ENCODE measurements at places on chromosomes 7 and 10. TPM values are rescaled to one million over a fixed set of nuclear protein-coding genes. Genes with fewer than 3 reads are reported as not detected.

DNA sequence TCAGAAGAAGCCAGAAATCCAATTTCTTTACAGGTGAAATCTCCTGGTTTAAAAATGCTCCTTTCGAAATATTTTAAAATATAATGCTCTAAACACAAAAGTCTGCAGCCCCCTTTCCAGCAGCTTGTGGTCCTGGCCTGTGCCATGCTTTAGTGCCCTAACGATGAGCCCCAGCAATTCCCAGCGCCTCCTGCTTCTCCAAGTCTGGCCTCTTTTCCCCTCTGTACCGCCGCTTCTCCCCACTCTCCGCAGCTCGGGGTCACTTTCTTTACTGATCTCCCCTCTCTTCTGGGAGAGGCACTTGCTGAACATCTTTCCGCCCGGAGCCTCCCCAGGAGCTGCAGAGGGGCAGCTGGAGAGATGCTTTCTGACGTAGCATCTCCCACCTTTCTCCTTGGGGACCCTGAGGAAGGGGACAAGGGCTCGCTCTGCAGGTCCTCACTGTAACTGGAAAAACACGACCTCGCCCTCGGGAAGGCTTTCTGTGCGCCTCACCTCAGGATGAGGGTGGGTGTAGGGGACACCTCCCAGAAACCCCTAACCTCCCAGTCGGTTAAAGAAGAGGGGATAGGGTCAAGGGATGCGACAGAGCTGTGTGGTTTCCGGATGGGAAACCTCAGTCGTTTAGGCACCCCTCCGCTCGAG lies 565 bp upstream of the INA start:
- no peak for DNase-seq

DNA sequence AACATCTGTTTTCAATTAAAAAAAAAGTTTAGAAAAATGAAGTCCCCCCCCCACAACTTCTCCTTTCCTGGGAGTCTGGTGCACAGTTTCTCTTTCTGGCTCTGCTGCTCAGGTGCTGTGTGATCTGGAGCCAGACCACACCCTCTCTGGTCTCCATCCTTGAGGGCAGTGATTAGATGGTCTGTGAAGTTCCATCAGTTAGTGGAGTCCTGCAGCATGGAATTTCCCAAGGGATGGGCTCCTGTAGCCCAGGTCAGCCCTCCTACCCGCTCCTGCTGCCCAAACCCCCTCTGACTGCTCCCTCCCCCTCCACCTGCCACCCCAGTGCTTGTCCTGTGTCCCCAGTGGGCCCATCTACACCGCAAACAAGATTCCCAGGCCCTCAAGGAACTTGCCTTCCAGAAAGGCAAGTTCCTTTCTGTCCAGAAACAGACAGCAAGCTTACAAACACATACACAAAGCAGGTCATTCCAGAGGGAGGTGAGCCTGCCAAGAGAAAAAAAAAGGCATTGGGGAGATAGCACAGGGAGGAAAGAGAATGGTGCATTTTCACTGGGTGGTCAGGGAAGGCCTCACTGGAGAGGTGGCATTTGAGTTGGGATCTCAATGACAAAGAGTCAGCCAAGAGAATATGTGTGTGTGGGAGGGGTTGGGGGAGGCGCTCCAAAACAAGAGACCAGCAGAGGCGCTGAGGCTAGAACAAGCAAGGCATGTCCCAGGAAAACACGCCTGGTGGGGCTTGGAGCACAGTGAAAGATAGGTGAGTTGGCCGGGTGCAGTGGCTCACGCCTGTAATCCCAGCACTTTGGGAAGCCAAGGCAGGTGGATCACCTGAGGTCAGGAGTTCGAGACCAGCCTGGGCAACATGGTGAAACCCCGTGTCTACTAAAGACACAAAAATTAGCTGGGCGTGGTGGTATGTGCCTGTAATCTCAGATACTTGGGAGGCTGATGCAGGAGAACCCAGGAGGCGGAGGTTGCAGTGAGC lies 49.5 kb upstream of the SLC29A3 start:
- no peak for DNase-seq

Gene TEX36
- total RNA-seq: not detected

Gene ZCWPW1
- total RNA-seq: 0.98 TPM

Gene IFIT1
- total RNA-seq: 2.2 TPM
